ENCODE measurements at places on chromosomes 11 and 22.
A peak's percentile ranks its signal among the peaks of the same experiment; 100 is the strongest.

GRCh38 chr11:1822648-1823375, 12.0 kb upstream of the SYT8 start:
- no peak for DNase-seq

GRCh38 chr11:45158210-45158731, 11.8 kb downstream of the PRDM11 start:
- DNase-seq: no peak

GRCh38 chr11:66072518-66072917, 2.4 kb downstream of the PACS1 start:
- no peak for DNase-seq

GRCh38 chr11:118928101-118928869, 2.6 kb upstream of the BCL9L start:
- peak; percentile 96 for DNase-seq

- DNase-seq: no peak
Measured at GRCh38 chr11:15346907-15347306, 232.2 kb downstream of the INSC start.

DNA sequence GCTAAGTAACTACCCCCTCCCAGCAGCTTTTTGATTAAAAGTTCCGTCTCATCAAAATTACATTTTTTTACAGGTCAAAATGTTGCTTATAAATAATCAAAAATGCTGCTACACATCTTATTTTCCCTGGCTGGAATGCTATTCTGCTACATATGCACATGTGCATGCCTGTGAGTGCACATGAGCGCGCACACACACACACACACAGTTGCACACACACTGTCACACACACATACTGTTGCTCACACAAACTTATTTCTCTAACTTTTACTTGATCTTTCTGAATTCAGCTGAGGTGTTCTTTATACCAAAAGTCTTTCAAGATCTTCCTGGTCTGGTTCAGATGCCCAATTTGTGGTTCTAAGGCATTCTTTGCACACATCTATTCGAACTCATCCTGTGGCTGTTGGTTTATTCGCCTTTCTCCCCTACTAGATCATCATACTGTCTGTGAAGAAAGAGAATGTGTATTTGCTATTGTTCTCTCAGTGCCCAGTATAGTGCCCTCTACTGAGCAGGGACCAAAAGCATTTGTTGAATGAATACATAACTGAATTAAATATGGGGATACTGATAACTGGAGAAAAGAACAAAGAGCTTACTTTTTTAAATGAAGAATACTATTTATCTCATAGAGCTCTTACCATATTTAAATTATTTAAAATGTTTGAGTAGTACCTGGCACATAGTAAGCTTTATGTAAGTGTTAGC, 68.1 kb upstream of the CCDC179 start:
- no peak for DNase-seq
